Right cardiac atrium (tissue), 5 donors: ENCODE measurements at places on chromosomes 12 and 14.
A peak's percentile ranks its signal among the peaks of the same experiment; 100 is the strongest.

DNA sequence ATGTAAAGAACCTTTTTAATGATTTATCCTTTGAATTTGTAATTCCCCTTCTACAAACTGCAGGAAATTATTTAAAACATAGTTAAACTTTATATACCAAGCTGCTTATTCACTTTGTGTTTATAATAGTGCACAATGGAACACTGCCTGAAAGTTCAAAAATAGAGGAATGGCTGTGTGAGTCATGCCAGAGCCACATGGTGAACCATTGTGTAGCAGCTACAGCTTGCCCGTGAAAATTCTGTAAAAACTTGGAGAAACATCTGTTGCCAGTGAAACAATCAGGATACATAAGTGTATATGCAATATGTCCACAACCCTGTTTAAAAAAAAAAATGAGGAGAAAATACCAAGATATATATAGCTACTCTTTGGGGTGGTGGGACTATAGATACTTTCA lies 59.5 kb downstream of the VEZT start:
- DNase-seq, result no peak

DNA sequence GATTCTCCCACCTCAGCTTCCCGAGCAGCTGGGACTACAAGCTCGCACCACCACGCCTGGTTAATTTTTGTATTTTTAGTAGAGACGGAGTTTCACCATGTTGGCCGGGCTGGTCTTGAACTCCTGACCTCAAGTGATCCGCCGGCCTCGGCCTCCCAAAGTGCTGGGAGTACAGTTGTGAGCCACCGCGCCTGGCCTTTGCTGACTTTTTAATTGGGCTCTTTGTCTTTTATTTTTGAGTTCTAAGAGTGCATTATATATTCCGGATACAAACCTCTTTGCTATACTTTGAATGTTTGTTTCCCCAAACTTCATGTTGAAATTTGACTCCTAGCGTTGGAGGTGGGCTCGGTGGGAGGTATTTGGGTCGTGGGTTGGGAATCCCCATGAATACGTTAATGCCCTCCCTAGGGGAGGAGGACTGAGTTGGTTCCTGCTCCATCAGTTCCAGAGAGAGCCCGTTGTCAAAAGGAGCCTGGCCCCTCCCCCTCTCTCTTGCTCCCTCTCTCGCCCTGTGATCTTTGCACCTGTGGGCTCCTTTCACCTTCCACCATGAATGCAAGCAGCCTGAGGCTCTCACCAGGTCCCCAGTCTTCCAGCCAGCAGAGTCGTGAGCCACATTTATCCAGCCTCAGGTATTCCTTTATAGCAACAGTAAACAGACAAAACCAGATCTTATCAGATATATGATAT lies 103.2 kb upstream of the EVL start:
- no peak for DNase-seq

DNA sequence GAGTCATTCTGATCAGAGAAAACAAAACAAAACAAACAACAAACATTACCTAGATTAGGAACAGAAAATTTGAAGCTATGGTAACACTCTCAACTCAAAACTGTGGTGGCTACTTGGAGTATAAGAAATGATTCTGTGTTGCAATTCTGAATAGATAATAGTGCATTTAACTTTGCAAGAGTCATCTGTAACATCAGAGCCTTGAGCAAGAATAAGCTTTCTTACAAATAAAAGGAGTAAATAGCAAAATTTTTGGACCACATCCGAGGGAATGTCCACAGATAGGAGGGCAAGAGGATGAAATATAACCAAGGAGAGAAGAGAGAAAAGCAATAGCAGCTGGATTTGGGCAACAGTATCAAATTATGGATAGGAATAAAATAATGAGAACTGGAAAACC lies 1090.6 kb downstream of the SLC6A15 start:
- no peak for DNase-seq

- DNase-seq, result no peak
Measured at GRCh38 chr14:64444984-64445845, 20.1 kb upstream of the AKAP5 start.

- DNase-seq, result no peak
Measured at GRCh38 chr14:93970965-93971634, 5.3 kb downstream of the ASB2 start.

DNA sequence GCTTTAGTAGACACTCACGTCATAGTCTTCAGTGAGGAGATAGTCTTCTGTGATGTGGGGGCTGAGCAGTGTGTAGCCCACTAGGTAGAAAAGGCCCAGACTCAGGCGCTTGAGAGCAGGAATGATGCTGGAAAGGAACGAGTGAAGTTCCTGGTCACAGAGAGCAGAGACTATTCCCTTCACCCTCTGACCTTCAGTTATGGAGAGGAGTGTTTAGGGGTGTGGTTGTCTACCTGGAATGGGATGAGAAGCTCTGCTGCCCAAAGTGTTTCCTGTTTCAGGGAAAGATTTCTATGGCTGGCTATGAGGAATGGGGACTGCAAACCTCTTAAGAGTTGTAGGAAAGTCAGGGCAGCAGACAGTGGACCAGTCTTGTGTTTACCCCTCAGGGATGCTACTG lies 8.7 kb downstream of the EMG1 start:
- DNase-seq, result no peak

DNA sequence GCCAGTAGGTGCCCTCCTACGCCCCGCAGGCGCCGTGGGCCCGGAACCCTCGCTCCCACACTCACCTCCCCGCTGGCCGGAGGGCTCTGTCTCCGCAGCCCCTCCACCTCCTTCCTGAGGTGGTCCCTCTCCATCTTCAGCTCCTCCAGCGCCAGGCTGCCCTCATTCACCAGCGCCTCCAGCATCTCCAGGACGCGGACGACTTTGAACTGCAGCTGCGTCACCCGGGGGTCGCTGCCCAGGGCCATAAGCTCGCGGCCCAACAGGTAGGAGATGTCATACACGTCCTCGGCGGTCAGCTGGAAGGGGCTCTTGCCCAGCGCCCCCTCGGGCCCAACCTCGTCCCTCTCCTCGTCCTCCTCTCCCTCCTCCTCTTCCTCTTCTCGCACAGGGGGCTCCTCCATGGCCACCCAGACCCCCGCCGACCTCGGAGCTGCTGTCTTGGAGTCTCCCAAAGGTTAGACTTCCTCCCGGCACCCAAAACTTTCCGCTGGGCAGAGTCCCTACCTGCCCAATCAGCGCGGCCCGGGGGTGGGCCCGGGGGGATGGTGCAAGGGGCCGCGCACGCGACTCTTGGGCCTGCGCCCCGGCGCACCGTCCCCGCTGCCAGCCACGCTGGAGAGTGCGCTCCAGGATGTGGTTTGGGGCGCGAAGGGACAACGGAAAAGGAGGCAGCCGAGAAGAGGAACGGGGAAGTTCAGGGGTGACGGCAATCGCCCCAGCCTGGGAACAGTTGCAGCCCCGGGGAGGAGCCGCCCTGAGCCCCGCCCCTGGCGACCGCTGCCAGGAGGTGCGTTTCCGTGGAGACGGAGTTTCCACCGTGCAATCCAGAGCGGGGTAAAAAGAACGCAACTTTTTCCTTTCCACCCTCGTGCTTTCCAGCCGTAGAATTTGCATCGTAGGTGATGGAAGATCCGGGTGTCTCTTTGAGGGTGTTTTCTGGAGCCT lies at the start of gene RILPL2:
TSS of gene RILPL2 (minus strand) at position 668 of the 948 bp plus-strand sequence. CDS start at position 404, 264 bp downstream.
- DNase-seq, result peak; percentile 90

- DNase-seq, result no peak
Measured at GRCh38 chr12:69240631-69240995, 1.2 kb downstream of the CPSF6 start.

GRCh38 chr12:39912211-39912980 lies 193.5 kb downstream of the SLC2A13 start:
- DNase-seq, result no peak

DNA sequence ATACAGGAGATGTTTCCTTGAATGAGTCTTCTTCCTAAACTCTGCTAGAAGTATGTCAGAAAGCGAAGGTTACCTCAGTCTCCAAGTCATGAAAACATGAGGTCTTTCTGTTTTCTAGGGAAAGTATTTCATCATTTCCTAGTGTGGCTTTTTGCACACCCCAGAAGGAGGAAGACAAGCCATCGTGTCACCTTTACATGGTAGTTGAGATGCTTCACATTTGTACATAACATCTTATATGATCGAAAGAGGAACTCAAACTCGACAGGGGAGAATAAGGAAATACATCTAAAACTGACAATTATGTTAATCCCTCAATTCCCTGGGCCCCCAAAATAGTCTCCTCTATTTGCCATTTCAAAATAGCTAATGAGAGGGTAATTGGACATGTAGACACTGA lies 214.1 kb upstream of the PLEKHG7 start:
- no peak for DNase-seq

DNA sequence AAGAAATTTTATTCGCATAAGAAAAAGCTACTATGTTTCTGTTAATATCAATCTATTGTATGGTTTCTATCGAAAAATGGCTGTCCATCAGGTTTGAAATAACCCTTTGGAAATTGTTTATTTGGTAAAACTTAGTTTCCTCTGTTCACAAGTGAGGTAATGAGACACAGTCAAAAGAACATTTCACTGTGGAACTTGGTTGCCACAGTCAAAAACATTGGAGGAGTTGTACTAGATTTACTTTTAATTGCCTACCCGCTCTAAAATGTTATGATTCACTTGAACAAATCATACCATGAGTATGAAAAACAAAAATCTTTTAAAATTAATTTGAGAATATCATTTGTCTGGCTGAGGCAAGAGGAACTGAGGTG lies 46.5 kb downstream of the ITPR2 start:
- no peak for DNase-seq

DNA sequence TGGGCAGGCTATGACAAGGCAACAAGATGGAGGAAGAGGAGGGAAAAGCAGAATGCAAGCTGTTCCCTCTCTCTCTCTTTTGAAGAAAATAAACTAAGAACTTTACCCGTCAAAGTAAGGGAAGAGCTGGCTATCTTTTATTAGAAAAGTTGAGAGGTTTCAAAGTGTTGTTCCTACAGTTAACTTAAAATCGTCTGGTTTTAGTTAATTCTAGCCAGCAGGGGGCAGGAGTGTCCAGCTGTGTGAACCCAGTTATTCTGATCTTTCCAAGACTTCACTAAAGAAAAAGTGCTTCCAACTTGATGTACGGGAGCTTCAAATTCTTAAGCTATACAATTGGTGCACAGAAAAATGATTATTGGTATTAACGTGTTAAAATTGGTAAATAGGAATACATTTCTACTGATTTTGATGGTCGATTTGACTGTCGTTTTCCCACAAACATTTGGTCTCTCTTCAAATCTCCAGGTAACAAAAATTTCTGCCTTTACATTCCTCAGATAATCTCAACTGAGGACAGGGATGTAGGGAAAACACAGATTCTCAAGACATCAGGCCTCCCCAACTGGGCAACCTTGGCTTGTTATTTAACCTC lies 28.4 kb upstream of the MON2 start:
- no peak for DNase-seq

- no peak for DNase-seq
Measured at GRCh38 chr12:41459906-41460214, 271.7 kb downstream of the PDZRN4 start.

GRCh38 chr14:68551045-68551683 lies 241.7 kb downstream of the ZFP36L1 start:
- no peak for DNase-seq

DNA sequence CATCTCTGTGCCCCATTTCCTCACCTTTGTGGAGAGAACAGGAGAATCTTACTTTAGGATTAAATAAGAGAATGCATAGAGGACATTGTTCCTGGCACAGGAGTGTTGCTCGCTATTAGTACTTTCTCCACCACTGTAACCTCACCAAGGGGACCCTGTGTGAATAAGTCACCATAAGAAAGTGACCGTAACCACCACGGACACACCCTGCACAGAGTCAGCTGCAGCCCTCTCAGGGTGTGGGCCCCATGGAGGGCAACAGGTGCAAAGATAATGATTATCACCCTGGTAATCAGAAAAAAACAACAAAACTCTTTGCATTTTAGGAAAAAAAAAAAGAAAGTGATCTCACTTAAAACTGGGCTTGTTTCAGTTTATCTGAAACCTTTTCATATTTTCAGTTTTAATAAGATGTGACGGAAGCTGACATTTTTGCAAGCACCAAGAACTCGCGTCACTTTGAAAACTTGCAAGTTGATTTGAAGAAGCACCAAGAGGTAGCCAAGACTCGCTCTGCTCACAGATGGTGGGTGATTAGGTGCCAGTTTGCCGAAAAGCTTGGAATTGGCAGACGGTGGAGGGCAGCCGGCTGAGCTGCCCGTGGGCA lies 87.0 kb upstream of the VRK1 start:
- no peak for DNase-seq

DNA sequence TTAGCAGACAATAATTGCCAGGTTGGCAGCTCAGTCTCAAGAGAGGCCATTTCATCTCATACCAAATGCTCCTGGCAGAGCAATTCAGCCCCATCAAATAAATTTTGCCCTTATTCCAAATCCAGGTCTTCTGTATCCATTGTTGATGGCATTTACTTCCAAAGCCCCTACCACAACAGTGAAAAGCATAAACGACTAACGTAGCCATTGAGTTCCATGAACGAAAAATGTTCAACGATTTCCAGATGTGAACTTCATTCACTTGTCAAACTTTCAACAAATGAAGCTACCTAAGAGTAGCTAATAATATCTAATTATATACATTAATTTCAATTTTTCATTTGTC lies 3.0 kb upstream of the GCN1 start:
- DNase-seq, result no peak

GRCh38 chr14:30177781-30178180 lies 250.1 kb upstream of the PRKD1 start:
- DNase-seq, result no peak

GRCh38 chr12:1170411-1170810 lies 179.4 kb downstream of the ERC1 start:
- DNase-seq, result no peak

DNA sequence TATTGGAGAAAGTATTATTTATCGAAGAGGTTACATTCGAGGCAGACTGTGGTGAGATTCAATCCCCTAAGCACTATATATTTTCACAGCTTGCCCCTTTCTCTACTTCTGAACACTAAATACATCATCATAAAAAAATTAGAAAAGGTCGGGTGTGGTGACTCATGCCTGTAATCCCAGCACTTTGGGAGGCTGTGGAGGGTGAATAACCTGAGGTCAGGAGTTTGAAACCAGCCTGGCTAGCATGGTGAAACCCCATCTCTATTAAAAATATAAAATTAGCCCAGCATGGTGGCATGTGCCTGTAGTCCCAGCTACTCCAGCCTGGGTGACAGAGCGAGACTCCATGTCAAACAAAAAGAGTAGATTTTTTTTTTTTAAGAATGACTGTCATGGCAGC lies 70.6 kb upstream of the MYF6 start:
- DNase-seq, result no peak

GRCh38 chr12:14802721-14803010 lies 612 bp downstream of the WBP11 start:
- no peak for DNase-seq

DNA sequence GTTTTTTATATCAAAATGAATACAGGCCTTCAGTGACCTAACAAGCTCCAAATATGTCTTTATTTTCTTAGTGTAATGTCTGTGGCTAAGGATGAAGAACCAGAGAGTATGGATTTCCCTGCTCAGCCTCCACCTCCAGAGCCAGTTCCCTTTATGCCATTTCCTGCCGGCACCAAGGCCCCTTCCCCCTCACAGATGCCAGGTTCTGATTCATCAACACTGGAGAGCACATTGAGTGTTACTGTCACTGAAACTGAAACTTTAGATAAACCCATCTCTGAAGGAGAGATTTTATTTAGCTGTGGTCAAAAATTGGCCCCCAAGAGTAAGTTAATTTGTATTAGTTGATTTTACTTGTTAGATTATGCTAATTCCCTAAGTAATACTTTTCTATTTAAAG lies 61.0 kb downstream of the KIAA0586 start:
- no peak for DNase-seq
